ENCODE measurements at places on chromosomes 3 and 15.

- no peak for DNase-seq
Observed at GRCh38 chr3:146542179-146542578, 2.2 kb downstream of the PLSCR1 start.

DNA sequence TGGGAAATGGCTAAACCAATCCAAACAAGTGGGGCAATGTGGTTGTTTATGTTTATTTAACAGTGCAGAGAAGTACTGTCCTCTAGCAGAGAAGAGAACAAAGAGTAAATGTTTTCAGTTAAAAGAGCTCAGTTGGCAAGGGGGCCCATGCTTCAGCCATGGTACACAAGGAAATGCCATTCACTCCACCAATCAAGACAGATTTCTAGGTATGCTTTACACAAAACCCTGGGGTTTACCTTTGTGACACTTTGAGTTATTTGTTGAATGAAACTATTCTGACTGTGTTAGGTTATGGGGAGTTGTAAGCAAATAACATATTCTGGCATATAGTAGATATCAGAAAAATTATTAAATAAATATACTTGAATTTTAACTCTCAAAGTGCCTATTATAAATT is 228.5 kb upstream of the MME start:
- DNase-seq: no peak

- DNase-seq: no peak
Observed at GRCh38 chr15:100082761-100083402, 258.9 kb downstream of the ADAMTS17 start.

DNA sequence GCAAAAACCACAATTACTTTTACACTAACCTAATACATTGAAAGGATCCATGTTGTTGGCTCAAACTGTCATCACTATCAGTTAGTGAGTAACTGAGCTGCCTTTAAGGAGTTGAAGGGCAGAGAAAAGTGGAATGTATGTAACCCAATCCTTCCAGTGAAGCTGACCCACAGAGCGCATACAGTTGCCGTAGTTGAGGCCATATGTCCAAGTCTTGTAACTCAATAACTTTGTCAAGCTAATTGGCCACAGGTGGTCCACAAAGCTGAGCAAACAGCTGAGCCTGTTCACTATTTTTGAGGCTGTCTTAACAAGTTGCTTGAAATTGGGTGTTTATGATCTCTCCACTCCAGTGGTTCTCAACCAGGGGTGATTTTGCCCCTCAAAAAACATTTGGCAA is 169.0 kb upstream of the SLC24A5 start:
- DNase-seq: no peak

DNA sequence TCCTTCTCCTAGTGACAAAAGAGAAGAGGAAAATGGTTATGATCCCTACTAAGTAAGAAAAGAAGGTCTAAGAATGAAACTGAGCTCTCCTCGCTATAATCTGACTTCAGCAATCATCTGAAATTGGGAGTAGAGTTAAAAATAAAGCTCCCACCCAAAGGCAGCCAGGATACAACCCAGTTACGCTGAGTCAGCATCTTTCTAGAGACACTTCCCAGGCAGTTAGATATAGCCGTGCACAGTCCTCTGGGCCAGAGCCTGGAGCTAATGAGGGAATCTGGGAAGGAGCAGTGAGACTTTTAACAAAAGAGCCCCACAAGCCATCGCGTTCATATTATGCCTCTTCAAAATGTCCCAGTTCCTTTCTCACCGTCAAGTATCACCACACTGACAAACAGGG is 39.1 kb upstream of the SETMAR start:
- no peak for DNase-seq

DNA sequence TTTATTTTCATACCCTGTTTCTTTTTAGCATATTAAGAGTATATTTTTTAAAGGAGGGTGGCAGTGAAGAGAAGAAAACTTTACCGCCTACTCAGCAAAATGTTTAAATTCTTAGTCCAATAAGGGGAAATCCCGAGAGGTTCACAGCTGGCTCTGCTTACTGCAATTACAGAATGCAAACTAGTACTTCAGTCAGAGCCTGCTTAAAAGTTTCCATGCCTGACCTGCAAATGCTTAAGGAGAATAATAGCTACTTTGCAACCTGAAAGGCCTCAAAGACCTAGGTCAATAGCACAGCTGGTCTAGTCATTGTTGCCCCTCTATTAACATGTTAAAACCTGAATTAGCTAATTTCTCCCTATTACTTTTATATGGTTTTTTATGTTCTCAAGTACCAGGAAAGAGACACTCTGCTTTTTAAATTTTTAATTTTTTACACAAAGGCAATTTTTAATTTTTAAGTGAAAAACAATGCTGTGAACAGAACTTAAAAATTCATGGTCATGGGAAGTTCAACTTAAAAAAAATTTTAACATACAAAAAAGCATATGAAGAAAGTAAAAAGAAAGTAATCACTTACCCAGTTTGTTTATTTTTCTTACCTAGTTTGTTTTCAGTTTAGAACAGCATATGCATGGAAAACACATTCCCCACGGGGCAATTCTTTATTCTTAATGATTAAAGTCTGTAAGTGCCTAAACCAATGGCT is 79.2 kb downstream of the P3H2 start:
- peak; percentile 88 for DNase-seq

DNA sequence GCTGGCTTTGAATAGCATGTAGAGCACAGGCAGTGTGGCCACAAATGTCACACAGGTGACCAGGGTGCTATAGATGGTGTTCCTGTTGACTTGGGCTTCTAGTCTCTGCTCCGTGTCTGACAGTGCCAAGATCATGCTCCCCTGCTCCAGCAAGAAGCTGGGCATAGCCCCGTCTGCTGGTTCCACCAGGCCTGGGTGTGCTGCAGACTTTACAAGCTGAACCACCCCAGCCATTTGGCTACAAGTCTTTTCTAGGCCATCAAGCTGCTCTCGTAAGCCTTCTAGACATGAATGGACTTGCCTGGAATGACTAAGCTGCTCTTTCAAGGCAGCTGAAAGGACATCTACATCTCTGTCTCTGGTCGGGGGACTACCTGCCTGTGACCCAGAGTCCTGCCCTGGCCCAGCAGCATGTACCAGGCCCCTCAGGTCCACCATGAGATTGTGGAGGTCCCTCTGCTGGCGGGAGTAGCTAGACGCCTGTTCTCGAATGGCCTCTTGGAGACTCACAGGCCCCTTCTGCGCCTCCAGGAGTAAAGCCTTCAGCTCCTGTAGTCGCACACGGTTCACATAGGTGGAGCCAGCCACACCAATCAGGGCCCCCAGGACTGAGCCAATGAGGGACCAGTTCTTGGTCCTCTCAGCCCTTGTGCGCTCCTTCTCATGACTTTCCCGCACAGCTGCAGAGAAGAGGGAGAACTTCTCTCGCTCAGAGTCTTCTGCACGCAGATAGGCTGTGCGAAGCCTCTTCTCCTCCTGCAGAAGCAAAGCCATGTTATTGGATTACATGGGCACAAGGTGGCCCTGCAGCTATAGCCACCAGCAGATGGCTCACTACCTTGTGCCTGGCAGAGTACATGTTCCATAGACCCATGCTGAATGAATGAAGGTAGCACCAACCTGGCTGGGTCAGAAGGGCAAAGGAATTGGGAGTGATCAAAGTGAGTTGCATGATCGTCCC is 2.8 kb upstream of the PLXNB1 start:
- no peak for DNase-seq

DNA sequence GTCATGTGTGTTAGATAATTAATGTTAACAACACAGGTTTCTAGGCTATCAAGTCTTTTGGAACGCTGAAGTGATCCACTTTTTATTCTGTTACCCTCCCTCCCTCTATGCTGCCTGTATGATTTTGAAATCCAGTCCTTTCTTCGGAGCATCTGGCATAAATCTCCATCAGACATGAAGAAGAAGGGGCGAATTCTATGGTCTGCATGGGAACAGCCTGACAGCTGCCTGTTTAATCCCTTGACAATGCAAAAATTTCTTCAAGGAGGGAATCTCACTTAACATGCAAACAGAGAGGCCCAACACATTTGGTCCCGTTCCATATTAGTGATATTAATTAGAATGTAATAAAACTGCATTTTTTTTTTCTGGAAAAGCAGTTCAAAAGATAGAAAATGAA is 145.2 kb downstream of the VGLL3 start:
- no peak for DNase-seq

GRCh38 chr3:87333393-87333892 is 57.1 kb upstream of the POU1F1 start:
- DNase-seq: no peak

GRCh38 chr3:20319551-20319950 is 133.5 kb upstream of the SGO1 start:
- no peak for DNase-seq

DNA sequence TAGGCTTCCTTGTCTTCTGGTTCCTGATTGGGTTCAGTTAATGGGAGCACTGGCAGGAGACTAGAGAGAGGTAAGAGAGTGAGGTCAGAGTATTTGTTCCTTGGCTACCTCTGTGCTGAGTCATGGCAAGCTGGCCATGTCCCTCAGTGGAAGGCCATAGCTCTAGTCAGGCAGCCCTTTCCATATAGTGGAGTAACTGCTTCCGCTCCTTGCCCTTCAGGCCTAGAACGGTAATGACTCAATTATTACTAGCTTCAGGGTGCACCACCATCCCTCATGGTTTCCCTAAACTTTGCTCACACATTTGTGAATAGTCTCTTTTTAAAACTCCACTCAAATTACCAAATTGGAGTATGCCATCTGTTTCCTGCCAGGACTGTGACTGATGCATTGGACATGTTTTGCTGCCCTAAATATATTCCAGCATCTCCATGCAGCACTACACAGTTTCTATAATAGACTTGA is 10.5 kb upstream of the ANO10 start:
- no peak for DNase-seq

DNA sequence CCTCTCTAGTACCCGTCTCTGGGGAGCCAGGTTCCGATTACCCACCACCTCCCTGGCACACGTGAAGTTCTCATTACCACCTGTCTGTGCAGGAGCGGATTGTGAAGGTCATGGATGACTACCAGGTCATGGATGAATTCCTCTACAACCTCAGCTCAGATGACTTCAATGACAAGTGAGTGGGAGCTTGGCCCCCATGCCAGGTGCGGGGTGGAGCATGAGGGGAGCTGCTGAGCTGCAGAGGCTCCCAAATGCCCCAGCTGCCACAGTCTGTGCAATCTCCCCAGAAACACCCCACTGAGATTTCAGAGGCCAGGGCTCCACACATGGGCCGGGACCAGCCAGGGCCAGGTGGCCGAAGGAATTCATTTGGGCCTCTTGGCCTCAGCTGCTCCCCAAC is 34.3 kb downstream of the DNAH1 start:
- DNase-seq: no peak

- no peak for DNase-seq
Observed at GRCh38 chr15:87874896-87875711, 381.4 kb downstream of the NTRK3 start.

- no peak for DNase-seq
Observed at GRCh38 chr3:182971637-182972036, 8.7 kb downstream of the DCUN1D1 start.

DNA sequence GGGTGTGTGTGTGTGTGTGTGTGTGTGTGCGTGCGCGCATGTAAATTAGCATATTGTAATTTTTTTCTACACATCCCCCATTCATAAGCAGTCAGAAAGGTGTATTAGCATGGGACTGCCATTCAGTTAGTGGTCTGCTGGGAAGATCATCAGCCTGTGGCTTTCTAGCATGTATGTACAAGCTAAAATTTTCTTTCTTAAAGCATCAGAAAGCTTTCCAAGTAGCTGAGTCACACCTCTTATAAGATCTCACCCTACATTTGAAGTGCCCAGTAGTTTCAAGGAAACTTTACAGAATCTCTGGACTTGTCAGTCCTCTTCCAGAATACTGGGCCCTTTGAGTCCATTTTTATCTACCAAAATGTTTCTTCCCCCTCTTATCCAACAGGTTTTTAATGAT is 411.4 kb upstream of the TPRG1 start:
- no peak for DNase-seq

- no peak for DNase-seq
Observed at GRCh38 chr3:16842272-16843270, 42.2 kb upstream of the PLCL2 start.

GRCh38 chr3:154953538-154953937 is 126.6 kb upstream of the MME start:
- no peak for DNase-seq
